Transverse colon (tissue), 4 donors: ENCODE measurements at places on chromosomes 3 and 15. TPM values are rescaled to one million over a fixed set of nuclear protein-coding genes. Genes with fewer than 3 reads are reported as not detected.

The TM4SF4 gene
- 3.1 TPM for total RNA-seq

The LRTM1 gene
- not detected for total RNA-seq

GRCh38 chr3:170044271-170044670 is 6.5 kb downstream of the GPR160 start:
- peaks cover 40% of the 10 kb centered on the region for H3K4me1 ChIP-seq
- H3K36me3 ChIP-seq: no peaks in the 10 kb centered on the region
- no peak for DNase-seq
- no peak overlapping the region for H3K4me3 ChIP-seq
- peaks cover 3% of the 10 kb centered on the region for H3K27me3 ChIP-seq

GRCh38 chr3:12741209-12741608 is 17.9 kb downstream of the TMEM40 start:
- no peaks in the 10 kb centered on the region for H3K36me3 ChIP-seq
- H3K27ac ChIP-seq: no peak overlapping the region
- H3K27me3 ChIP-seq: no peaks in the 10 kb centered on the region
- no peak for DNase-seq

DNA sequence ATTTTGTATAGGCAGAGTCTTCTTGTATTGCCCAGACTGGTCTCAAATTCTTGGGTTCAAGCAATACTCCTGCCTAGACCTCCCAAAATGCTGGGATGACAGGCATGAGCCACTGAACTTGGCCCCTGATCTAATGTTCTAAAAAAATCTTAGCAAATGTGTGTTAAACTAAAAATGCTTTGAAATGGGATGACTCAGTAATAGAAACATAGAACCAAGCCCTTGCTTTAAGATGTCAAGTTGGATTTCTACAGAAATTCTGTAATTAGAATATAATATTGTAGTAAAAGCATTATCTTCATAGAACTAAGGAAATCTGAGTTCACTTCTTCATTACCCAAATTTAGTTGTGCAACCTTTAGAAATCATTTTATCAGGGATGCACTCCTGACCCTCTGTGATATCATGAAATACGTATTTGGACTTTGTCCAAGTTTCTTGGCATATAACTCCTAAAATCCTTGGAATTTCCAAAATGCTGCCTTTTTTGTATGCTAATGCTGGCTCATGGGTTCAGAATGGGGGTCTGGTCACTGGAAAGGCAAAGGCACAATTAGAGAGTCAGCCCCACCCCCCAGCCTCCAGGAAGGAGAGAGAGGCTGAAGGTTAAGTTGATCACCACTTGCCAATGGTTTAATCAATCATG is 217.3 kb downstream of the TP63 start:
- no peak overlapping the region for H3K27ac ChIP-seq
- no peaks in the 10 kb centered on the region for H3K27me3 ChIP-seq
- no peak overlapping the region for H3K4me3 ChIP-seq
- no peak for DNase-seq
